Thoracic aorta (tissue), 2 donors: ENCODE measurements at places on chromosomes 7 and 10.

GRCh38 chr7:93218997-93219827 is 7.1 kb downstream of the HEPACAM2 start:
- H3K36me3 ChIP-seq: no peaks in the 10 kb centered on the region
- no peaks in the 10 kb centered on the region for H3K4me1 ChIP-seq
- H3K4me3 ChIP-seq: no peak overlapping the region
- no peak for DNase-seq
- no peaks in the 10 kb centered on the region for H3K27me3 ChIP-seq
- no peak overlapping the region for H3K27ac ChIP-seq

GRCh38 chr7:151428378-151429236 is 11.3 kb downstream of the CRYGN start:
- H3K4me1 ChIP-seq: peaks cover 23% of the 10 kb centered on the region
- H3K27me3 ChIP-seq: no peaks in the 10 kb centered on the region
- no peak for DNase-seq
- H3K4me3 ChIP-seq: no peak overlapping the region

- H3K27ac ChIP-seq: no peak overlapping the region
- H3K4me3 ChIP-seq: no peak overlapping the region
These were observed 167.2 kb downstream of the RAMP3 start for GRCh38 chr7:45324683-45325237.

- H3K36me3 ChIP-seq: no peaks in the 10 kb centered on the region
- H3K4me3 ChIP-seq: no peak overlapping the region
- no peaks in the 10 kb centered on the region for H3K4me1 ChIP-seq
- no peak for DNase-seq
These were observed 163.2 kb downstream of the SEM1 start for GRCh38 chr7:96546426-96546825.

DNA sequence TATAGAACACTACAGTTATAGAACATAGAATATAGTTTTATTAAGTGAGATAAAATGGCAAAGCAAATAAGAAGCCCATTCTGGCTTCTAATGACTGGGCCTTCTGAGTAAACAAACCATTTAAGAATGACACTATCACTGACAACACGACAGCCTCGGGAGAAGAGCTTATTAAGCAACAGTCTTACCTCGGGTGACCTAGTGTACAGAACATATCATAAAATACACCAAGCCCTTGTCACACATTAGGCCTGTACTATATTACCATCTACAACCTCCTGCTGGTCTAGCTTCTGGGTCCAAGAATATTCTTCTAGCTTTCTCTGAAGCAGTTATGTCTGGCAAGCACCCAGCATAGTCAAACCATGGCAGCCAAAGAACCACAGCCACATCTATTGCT is 32.0 kb downstream of the CCDC186 start:
- no peak overlapping the region for H3K4me3 ChIP-seq
- DNase-seq: no peak

DNA sequence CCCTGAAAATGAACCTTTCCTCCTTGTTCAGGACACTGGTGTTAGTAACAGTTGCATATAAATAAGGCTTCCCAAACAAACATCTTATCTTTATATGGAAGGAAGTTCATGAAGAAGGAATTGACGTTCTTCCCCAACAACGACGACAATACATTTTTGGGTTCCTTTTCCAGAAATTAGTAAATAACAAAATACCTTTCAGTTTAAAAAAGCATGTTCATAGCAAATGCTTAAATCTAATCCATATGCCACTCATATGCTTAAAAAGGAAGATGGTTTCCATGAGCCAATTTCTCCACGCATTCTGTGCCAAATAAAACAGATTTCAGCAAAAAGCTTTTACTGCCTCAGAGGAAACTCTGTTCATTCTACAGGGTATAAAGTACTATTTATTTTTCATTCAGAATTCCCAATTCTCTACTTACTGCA is 182.6 kb downstream of the COBL start:
- H3K4me1 ChIP-seq: peaks cover 7% of the 10 kb centered on the region
- no peak overlapping the region for H3K4me3 ChIP-seq
- no peaks in the 10 kb centered on the region for H3K36me3 ChIP-seq

- H3K27ac ChIP-seq: no peak overlapping the region
- H3K4me3 ChIP-seq: no peak overlapping the region
- H3K4me1 ChIP-seq: no peaks in the 10 kb centered on the region
- H3K36me3 ChIP-seq: no peaks in the 10 kb centered on the region
- H3K27me3 ChIP-seq: no peaks in the 10 kb centered on the region
These were observed 81.6 kb downstream of the HIBADH start for GRCh38 chr7:27581119-27581518.

- no peaks in the 10 kb centered on the region for H3K4me1 ChIP-seq
- no peak for DNase-seq
- no peaks in the 10 kb centered on the region for H3K27me3 ChIP-seq
- no peak overlapping the region for H3K4me3 ChIP-seq
- H3K27ac ChIP-seq: no peak overlapping the region
These were observed 85.8 kb downstream of the PRPF18 start for GRCh38 chr10:13672548-13672947.

- DNase-seq: no peak
- H3K27ac ChIP-seq: no peak overlapping the region
- no peak overlapping the region for H3K4me3 ChIP-seq
These were observed 26.7 kb downstream of the ELMO1 start for GRCh38 chr7:37421861-37422500.

DNA sequence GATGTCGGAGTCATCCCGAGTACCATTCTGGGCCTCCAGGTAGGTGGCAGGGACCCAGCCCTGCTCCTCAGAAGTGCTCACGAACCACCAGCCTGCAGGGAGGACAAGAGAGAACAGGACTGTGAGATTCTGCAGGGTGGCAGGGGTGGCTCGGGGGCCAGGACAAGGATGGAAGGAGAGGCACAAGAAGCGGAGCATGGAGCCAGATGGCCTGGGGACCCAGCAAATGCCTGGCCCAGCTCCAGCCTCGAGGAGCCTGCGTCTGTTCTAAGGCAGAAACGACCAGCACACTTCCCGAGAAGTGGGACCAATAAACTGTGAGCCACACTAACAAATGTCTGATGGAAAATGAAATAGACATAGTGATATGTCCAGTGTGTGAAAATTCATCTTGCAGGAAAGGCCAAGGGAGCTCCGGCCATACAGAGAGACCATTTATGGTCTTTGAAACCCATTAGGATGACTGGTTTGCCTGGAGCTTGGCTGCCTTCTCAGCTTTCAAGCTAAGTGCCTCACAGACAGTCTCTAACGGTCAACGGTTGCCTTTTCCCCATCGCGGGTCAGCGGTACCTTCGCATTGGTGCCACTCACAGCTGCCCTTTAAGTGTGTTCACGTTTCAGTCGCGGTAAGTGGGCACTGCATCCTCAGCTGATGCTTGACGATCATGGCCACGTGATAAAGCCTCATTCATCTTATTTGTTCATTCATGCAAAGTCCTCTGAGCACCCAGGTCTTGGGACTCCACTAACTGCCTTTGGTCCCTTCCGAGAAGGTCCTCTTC is 133.8 kb downstream of the NEURL1 start:
- peak overlapping the region; percentile 57 for H3K27ac ChIP-seq
- no peak overlapping the region for H3K4me3 ChIP-seq
- peaks cover 4% of the 10 kb centered on the region for H3K36me3 ChIP-seq
- peaks cover 8% of the 10 kb centered on the region for H3K4me1 ChIP-seq

- no peaks in the 10 kb centered on the region for H3K27me3 ChIP-seq
- no peaks in the 10 kb centered on the region for H3K4me1 ChIP-seq
- H3K36me3 ChIP-seq: no peaks in the 10 kb centered on the region
- no peak overlapping the region for H3K4me3 ChIP-seq
- H3K27ac ChIP-seq: no peak overlapping the region
These were observed 185.8 kb downstream of the SORCS1 start for GRCh38 chr10:106978756-106979155.

- H3K27ac ChIP-seq: no peak overlapping the region
- no peak overlapping the region for H3K4me3 ChIP-seq
- H3K4me1 ChIP-seq: no peaks in the 10 kb centered on the region
- H3K27me3 ChIP-seq: no peaks in the 10 kb centered on the region
- H3K36me3 ChIP-seq: no peaks in the 10 kb centered on the region
These were observed 170.0 kb downstream of the MGMT start for GRCh38 chr10:129637010-129637409.

DNA sequence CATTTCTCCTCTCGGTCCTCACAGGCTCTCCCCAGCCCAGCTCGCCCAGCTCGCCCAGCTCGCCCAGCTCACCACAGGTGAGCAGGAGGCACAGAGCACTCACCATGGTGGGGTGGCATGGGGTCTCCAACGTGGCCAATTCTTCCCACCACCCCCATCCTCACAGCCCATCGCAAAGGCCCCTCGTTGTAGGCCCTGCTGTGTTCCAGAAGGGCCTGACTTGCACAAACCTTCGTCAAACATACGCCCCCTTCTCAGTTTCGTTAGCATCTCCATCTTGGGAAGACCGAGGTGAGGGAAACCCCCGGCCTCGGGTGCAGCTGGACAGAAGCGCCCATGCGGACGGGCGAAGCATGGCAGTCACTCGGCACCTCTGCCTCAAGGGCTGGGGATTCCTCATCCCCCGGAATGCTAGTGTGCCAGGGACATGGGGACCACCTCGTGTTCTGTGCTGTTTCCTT is 304.6 kb downstream of the TNS3 start:
- H3K27ac ChIP-seq: no peak overlapping the region
- DNase-seq: no peak
- H3K4me1 ChIP-seq: no peaks in the 10 kb centered on the region
- no peaks in the 10 kb centered on the region for H3K27me3 ChIP-seq
- H3K4me3 ChIP-seq: no peak overlapping the region
- peaks cover 44% of the 10 kb centered on the region for H3K36me3 ChIP-seq

- no peaks in the 10 kb centered on the region for H3K27me3 ChIP-seq
- peaks cover 10% of the 10 kb centered on the region for H3K4me1 ChIP-seq
- no peaks in the 10 kb centered on the region for H3K36me3 ChIP-seq
- H3K4me3 ChIP-seq: peak overlapping the region; percentile 99
- H3K27ac ChIP-seq: peak overlapping the region; percentile 73
These were observed 1.0 kb downstream of the PFKP start for GRCh38 chr10:3068201-3068967.

- no peak overlapping the region for H3K4me3 ChIP-seq
- H3K36me3 ChIP-seq: no peaks in the 10 kb centered on the region
- no peaks in the 10 kb centered on the region for H3K4me1 ChIP-seq
- no peak overlapping the region for H3K27ac ChIP-seq
These were observed 400.0 kb downstream of the PHF14 start for GRCh38 chr7:11373546-11374142.

DNA sequence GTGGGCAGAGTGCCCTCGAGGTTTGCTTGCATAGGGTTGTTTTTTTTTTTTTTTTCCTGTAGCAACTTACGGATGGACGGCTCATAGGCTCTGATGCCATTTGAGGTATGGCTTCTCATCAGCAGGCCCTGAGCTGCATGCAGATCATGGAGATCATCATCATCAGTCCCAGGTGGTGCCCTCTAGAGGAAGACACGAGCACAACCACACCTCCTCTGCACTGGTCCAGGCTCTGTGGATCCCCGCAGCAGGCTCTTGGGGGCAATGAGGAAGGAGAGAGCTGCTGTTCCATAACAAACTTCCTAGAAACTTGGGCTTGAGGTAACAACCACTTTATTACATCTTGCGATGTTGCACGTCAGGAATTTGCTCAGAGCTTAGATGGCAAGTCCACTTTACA is 132.7 kb upstream of the CXCL12 start:
- H3K4me3 ChIP-seq: no peak overlapping the region
- H3K4me1 ChIP-seq: no peaks in the 10 kb centered on the region
- no peak for DNase-seq
- no peak overlapping the region for H3K27ac ChIP-seq
- no peaks in the 10 kb centered on the region for H3K27me3 ChIP-seq
